Sciatic nerve (tissue), 2 donors: ENCODE measurements at places on chromosomes 12 and 14. TPM values are rescaled to one million over a fixed set of nuclear protein-coding genes. Genes with fewer than 3 reads are reported as not detected.

TAS2R42 gene
- not detected for total RNA-seq

GARIN6 gene
- total RNA-seq = not detected

DNA sequence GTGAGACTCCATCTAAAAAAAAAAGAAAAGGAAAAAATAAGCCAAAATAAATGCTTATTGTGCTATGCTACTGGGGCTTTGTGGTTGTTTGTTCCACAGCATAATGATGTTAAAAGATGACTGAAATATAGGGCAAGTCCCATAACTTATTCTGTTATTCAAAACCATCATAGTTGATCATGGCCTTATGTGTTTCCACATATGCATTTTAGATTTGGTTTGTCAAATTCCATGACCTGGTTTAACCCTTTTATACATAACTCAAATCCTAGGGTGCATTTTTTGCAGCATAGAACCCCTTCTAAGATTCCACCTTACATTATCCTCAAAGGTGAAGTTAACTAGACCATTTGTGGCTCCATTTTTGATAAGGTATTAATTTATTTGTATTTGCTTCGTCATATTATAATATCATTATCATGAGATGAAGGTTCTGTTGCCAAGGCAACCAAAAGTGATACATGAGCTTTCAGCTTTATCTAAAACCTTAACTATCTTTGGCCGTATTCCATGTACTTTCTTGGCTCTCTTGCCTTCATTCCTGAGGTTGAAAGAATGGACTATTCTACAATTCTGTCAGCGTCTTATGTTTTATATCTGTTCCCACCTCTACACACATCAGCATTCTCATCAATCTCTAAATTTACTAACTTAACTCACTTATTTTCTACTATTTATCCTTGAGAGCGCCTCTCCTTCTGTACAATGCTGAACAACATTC lies 138.7 kb upstream of the DYRK2 start:
- no peak for DNase-seq

DNA sequence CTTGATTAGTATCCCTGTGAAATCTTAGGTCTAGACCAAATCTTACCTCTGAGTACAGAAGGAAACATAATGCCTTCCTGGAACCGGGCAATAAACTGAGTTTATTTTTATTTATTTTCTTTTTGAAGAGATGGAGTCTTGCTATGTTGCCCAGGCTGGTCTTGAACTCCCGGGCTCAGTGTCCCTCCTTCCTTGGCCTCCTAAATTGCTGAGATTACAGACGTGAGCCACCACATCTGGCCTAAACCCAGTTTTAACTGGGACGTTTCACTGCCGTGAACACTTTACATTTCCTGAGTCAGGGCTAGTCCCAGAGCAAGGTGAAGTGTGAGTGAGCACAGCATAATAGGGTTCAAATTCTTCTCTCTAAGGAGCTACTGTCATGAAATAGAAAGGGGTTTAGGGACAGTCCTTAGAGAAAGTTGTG lies 671 bp downstream of the GUCY2C start:
- DNase-seq = no peak
